EL (cell line): ENCODE measurements at places on chromosomes 7 and 10.
A peak's percentile ranks its signal among the peaks of the same experiment; 100 is the strongest.

DNA sequence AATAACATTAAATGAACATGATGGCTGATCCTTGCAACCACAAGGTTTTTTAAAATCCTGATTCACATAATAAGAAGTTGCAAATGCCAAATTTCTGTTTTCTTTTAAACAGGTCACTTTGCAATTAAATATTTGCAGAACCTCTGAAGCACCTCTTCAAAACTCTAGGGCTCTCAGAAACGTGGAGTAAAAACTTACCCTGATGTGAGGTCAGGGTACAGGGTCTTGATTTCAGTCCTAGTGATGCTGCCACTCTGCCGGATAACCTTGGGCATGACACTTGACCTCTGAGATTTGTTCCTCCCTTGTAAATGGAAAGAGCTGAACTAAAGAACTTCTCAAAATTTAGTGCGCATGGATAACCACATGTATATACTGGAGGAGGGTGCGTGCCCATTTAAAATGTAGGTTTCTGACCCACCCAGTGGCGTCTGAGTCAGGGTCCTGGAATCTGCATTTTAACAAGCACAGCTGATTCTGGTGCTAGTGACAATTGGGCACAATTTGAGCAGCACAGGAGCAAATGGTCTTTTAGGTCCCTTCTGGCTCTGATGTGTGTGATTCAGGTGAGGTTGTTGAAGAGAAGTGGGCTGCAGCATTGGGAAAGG lies 35.5 kb upstream of the TNPO3 start:
- DNase-seq: no peak

DNA sequence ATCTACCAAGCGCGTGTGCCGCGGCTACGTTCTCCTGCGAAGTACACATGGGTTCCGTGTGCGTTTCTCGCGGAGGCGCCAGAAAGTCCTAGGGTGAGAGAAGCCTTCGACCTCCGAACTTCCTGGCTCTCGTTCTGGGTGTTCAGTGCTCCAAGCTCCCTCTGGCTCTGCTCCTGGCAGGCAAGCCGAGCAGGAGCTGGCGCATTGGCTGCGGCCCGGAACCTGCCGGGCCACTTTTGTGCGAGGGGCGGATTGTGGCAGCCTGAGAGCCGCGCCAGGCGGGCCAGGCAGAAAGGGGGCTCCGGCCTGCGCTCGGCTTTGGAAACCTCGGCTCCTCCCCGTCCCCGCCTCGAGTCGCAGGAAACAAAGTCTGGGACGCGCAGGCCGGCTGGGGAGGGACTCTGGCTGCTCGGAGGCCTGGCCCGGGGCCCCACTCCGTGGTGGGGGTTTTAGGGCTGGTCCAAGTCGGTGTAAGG lies 9.6 kb downstream of the EMX2 start:
- DNase-seq: no peak

DNA sequence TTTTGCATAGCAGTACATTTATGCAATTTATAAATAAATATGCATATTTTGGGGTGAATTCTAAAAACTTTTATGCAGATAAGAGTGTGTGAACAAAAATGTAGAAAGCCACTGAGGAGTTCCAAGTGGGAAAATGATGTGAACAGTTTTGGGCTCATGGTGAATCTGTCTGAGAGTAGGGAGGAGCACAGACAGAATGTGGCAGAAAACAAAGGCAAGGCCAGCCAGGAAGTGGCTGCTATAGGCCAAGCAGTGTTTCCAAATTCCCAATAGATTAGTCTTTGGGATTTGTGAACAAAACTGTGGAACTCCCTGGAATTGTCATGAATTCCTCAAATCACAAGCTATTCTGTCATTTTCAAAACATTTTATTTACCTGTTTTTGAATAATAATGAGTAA lies 73.6 kb upstream of the AMPH start:
- DNase-seq: peak; percentile 14

- no peak for DNase-seq
Observed at GRCh38 chr10:57917019-57917418, 350.7 kb downstream of the IPMK start.

- no peak for DNase-seq
Observed at GRCh38 chr7:131032786-131033185, 294.9 kb upstream of the MKLN1 start.

DNA sequence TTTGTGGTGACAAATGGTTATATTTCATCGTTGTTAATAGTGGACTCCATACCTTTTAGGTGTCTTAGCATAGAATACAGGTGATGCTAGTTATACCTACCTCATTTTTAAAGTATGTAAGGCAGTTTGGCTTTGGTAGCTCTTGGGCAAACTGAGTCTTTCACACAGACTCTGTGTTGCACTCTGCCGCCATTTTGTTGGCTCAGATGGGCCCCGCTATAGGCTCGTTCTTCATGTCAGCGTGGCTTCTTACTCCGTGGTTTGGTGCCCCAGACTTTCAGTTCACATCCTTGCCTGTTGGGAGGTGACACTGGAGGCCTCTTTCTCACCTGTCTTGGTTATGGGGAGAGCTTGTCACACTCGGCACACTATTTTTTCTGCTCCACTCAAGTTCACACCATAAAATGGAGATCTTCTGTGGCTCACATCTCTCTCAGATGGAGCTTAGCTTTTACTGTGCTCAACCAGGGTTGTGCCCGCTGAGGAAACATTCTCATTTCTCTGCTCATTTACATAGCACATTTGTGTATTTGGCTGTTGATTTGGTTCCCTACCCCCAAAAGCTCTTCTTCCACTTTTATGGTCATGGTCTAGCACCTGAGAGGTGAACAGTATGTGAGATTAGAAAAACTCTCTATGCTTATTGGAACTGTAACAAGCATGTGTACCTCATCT lies 178.5 kb downstream of the ARID5B start:
- no peak for DNase-seq

GRCh38 chr10:131354380-131354779 lies 42.9 kb upstream of the TCERG1L start:
- no peak for DNase-seq

GRCh38 chr10:110141185-110141584 lies 66.2 kb upstream of the MXI1 start:
- peak; percentile 13 for DNase-seq

GRCh38 chr10:33638374-33638773 lies 303.9 kb upstream of the NRP1 start:
- no peak for DNase-seq

- DNase-seq: no peak
Observed at GRCh38 chr7:96116173-96116572, 205.7 kb downstream of the SLC25A13 start.

DNA sequence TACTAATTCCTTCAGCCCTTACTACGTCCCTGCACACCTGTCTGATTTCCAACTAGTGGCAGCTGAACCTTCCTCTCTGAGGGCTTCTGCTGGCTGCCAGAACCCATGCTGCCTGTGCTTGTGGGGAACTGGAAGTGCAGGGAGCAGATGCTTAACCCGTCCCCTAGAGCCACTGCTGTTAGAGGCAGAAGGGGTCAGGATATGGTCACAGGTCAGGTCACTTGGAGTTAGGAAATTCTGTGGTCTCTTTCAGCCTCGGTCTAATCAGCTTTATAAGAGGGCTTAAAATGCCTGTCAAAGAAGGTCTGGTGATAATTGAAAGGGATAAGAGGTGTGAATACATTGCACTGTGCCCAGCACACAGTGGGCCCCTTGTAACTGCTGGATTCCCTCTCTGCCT lies 82.0 kb downstream of the PLPP4 start:
- no peak for DNase-seq

DNA sequence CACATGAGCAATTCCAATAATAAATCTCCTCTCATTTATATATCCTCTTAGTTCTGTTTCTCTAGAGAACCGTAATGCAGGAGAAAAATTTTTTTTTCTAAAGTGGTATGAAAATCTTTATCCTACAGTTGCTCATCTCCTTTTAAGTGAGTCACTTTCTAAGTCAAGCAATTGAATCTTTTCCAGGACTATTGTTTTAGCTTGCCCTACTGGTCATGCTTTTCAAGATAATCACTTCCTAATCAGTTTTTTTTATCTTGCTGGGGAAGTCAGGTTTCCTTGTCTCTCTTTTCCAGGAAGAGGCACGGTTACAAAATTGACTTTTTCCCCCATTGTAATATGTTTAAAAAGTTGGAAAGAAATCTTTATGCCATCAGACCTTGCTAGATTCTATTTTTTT lies 44.0 kb downstream of the INPP5F start:
- peak; percentile 78 for DNase-seq

GRCh38 chr10:119197921-119198320 lies 9.4 kb upstream of the GRK5 start:
- peak; percentile 81 for DNase-seq

DNA sequence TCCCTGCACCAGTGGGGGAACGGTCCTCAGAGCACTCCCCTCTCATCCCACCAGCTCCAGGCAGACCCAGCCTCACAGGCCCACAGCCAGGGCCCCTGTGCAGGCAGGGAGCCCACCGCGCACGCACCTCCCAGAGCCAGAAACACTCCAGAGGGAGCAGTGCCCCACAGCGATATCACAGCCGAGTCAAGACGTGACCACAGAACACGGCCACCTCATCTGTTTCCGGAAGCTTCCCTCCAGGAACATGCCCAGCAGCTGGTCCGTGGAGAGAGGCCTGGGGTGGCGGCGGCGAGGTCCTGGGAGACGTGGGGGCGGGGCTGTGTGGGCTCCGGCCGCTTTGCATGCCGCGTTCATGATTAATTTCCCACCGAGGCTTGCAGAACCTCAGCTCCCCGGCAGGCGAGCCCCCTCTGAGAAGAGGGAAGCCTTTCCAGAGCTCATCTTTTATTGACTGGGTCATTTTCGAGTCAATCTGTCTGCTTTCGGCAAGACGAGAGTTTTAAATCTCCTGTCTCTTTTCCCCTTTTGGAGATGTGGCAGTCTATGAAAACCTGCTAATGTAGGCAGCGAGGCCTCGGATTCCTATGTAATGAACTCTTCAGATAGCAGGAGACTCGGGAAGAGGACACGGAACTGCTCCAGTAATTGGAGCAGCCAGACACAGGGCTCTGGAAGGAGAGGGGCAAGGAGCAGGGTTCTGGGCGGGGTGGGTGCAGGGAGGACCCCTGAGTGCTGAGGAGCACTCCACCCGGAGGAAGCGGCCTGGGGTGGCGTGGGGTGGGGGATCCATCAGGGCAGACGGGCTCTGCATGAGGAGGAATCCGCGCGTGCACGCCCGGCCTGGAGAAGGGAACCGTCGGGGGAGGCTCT lies 242.8 kb downstream of the ELFN1 start:
- peak; percentile 95 for DNase-seq

GRCh38 chr10:97566336-97566996 lies 6.1 kb upstream of the ANKRD2 start:
- DNase-seq: no peak

DNA sequence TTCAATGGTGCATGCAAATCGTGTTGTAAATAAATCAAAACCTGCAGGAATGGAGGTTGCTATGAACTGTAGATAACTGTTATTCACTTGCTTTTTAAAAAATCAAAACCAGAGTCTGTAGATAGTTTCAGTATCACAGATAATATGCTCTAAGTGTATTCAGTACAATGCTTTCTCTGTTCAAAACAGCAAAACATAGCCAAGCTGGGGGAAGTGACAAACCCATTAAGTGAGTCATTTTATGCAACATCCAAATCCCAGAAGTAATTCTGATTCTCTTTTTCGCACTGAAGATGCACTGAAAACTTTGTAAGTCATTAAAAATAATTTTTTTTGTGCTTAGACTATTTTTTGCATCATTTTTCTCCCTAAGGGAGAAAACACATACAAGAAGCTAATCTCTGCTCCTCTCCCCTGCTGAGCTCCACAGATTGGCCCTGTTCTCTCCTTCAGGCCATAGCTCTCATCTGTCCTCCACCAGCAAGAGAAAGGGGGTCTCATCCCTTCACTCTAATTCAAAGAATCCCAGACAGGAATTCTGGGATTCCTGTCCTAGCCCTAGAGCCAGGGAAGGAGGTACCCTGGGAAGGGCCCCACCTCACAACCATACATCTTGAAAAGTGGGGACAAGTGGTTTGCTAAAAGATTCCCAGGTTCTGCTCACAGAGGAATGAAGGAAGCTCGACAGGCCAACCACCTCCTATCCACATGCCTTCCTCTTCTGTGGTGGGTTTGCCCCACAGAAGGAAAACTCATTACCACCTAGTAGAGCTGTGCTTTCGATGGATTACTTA lies 4.9 kb downstream of the PRTFDC1 start:
- peak; percentile 30 for DNase-seq

GRCh38 chr7:22499044-22499443 lies 944 bp downstream of the STEAP1B start:
- no peak for DNase-seq

DNA sequence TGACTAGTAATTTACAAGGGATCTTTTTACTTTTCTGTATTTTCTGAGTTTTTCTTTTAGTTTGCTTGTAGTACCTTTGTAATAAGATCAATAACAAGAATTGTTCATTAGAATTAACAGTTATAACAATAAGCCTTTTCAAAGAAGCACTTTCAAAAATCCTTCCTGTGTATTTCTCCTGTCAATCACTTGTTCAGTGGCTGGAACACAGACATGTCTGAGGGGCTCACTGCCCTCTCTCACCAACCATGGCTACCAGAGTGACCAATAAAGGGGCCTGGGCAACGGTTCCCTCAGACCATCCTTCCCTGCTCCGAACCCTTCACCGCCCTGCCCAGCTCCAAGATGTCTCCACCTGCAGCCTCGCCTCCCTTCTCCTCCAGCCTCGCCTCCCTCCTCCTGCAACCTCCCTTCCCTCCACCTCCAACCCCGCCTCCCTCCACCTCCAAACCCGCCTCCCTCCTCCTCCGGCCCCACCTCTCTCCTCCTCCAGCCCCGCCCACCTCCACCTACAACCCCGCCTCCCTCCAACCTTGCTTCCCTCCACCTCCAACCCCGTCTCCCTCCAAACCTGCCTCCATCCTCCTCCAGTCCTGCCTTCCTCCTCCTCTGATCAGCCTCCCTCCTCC lies 353.4 kb downstream of the TNS3 start:
- DNase-seq: no peak

- no peak for DNase-seq
Observed at GRCh38 chr10:78070726-78071125, 37.1 kb downstream of the RPS24 start.

DNA sequence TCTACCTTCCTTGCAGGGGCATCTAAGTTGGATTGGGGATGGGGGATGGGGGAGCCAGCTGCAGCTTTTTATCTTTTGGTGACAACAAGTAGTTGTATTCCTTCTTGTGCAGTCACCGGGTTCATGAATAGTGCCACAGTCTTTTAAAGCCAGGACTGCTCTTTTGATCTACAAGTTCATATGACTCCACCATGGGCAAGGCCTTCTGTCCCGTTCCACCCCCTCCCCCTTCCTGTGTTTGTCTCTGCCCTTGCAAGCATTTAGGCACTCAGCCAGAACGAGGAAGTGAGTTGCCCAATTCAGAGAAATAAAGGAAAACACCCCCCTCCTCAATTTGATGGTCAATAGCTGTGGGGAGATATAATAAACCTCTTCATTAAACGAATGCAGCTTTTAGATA lies 44.8 kb upstream of the EGR2 start:
- DNase-seq: no peak

DNA sequence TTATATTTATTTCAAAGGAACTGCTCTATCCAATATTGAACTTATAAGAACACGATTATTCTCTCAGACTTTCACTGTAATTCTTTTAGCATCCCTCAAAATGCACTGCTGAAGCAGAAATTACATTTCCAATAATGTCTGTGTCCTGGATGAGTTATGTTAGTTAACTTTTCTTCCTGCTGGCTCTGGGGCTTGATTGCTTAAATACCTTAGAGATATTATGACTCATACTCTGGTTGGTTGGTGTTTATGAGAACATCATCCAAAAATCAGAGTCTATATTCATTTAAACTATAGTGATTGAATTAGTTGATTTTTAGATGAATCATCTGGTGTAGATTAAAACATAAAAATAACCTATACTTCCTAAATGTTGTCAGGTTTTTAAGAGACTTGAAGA lies 246.3 kb upstream of the VWC2 start:
- DNase-seq: no peak
